T-helper 2 cell (primary cell): ENCODE measurements at places on chromosomes 2 and 18.

DNA sequence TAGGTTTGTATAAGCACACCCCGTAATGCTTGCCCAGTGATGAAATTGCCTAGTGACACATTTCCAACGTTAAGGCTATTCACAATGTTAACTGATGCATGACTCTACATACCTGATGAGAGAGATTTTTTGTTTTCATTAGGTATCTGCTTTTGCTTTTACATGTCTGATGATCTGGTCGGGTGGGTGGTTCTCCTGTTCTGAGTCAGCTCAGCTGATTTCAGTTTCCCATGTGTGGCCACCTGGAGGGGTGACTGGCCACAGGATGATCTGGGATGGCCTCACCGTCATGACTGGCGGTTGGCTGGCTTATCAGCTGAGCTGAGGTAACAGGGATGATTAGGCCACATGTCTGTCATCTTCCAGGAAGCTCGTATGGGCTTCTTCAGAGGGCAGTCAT, 33.8 kb upstream of the ACYP2 start:
- peak; percentile 8 for DNase-seq

- no peak for DNase-seq
Measured at GRCh38 chr2:43402452-43402937, 176.1 kb upstream of the ZFP36L2 start.

- no peak for DNase-seq
Measured at GRCh38 chr2:200525551-200525881, 491 bp upstream of the SGO2 start.

GRCh38 chr2:96253006-96253405, 12.8 kb downstream of the TMEM127 start:
- no peak for DNase-seq

GRCh38 chr2:196640031-196640548, 575 bp downstream of the CCDC150 start:
- DNase-seq, result no peak

DNA sequence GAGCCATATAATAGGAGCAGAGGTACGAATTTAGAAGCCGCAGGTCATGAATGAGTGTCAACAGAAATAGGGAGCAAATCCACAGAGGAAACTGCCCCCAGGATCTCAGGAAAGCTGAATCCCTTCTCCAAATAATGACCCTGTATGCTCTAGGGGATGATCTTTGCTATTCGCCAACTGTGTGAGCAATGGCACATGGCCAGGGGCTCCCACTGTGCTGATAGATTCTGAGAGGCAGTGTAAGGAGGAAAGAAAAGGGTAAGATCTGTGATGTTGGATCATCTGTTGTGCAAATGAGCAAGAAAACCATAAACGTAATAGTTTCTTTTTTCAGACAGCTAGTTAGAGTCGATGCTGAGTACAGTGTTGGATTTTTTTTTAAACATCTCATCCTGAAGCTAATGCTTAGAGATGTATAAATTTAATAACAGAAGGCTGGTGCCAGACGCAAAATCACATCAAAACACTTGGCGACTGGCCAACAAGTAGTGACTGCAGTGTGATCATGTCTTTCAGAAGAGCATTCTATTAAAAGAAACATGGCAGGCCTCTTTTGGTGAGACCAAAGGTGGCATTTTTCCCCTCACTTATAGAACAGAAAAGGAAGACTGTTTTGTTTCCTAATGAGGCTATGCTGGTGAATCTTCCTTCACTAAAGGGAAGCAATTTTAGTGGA, 77.4 kb downstream of the ABCA12 start:
- no peak for DNase-seq

DNA sequence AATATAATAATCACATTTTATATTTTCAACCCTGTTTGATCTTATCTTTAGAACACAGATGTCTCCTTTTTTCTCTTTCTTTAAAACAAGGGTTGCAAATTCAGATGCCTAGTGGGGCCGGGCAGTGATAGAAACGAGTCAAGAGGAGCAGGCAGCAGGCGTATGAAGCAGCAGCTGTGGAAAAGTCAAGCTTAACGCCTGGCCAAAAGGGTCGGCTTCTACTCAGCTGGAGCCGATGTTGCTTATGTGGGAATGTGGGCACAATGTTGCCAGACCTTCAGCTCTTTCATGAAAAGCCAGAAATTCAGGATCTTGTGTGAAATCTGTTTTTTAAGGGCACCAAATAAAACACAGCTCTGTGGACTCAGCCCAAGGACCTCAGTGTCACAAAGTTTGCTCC, 642.7 kb downstream of the ARHGAP15 start:
- DNase-seq, result no peak

DNA sequence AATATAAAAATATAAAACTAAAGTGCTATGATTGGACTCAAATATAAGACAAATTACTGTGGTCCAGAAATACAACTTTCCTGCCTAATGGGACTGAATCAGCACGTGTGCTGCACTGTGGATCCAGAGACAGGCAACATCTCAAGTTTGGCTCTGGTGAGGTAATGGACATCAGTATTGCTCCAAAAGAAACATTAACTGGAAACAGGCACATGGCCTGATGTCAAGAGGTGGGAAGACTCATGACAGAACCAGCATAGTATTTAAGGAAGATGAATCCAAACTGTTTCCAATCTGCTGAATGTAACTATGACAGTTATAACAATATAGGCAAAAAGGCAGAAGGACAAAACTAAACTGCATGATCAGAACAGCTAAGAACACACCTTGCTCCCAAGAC, 354.6 kb downstream of the FSIP2 start:
- no peak for DNase-seq

DNA sequence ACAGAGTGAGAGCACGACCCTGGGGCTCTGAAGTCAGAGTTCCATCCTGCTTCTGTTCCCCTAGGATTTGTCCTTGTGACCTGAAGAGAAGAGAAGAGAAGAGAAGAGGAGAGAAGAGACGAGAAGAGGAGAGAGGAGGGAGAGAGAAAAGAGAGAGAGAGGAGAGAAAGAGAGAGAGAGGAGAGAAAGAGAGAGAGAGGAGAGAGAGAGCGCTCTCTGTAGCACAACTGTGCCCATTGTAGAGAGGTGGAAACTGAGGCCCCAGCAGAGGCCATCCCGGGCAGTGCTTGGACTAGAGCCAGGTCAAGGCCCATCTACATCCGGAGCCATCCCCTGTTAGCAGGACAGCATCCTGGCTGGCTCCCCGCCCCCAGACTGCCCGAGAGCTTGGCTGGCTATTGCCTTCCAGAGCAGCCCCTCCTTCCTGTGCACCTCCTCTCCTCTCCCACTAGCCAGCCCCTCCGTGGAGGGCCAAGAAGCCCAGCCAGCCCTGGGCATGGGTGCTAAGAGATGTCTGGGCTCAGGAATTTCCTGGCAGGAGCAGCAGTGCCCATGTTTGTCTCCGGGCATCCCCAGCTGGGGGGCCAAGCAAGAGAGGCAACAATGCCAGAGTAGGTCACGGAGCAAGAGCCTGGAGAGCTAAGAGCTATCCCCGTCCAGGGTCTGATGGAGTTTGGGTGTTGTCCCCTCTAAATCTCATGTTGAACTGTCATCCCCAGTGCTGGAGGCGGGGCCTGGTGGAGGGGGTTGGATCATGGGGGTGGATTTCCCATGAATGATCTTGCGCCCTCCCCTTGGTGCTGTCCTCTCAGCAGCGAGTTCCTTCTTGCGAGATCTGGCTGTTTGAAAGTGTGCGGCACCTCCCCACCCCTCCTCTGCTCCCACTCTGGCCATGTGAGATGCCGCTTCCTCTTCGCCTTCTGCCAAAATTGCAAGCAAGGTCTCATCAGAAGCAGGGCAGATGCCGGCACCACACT, 18.2 kb upstream of the GPR55 start:
- DNase-seq, result no peak

DNA sequence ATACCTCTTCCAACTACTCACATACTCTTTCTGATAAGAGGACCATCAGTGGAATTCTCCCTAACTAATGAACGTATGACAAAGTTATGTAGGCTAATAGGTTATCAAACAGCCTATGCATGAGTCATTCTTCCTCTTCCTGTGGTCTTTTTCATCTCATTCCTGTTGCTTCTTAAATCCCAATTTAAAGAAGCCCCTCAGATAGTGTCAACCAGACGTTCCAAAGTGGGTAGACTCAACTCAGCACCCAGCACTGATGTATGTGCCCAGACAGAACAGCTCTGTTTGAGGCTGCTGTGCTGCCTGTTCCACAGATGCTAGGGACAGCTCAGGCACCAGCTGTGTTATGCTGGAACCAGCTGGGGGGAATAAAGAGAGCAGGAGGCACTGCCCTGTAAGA, 52.6 kb downstream of the CXCR4 start:
- DNase-seq, result no peak

- no peak for DNase-seq
Measured at GRCh38 chr2:102677244-102678215, 58.2 kb downstream of the SLC9A2 start.

DNA sequence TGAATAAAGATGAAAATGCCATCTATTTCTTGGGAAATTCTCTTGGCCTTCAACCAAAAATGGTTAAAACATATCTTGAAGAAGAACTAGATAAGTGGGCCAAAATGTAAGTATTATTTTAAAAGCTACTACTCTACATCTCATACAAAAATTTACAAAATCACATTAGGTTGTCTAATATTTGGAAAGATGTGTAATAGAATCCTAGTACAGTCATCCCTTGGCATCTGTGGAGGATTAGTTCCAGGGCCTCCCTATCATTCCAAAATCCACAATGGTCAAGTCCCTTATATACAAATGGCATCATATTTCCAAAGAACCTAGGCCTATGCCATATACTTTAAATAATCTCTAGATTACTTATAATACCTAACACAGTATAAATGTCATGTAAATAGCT, 41.2 kb downstream of the KYNU start:
- DNase-seq, result no peak

GRCh38 chr2:16948710-16949109, 283.1 kb upstream of the CYRIA start:
- no peak for DNase-seq

DNA sequence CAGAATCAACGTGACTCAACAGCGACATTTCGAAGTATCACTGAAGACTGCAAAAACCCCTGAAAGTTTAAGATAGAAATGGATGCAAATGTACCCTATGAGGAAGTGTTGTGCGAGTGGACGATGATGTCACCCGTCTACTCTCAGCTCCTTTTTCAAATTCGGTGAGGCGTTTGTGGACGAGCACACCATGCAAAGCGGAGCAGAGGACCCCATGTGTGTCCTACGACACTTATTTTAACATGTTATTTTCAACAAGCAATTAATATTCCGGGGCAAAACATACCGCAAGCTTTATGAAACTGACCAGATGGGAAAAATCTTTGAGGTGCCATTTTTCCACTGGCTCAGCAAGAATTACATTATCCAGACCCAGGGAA, 2.0 kb downstream of the PXDN start:
- DNase-seq, result no peak

DNA sequence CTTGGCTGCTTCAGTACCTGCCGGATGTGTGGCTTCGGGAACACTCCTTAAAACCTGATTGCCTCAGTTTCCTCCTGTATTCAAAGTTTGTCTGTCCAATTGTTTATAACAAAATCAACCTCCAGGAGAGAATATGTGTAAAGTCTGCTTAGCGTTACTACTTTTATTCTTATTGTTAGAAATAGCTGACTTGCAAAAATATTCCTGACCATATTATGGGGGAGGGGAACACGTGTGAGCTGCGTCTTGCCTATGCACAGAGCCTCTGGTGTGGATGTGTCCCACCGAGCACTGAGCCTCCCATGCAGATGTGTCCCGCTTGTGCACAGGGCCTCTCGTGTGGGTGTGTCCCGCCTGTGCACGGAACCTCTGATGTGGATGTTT, 82.5 kb downstream of the DCDC2C start:
- DNase-seq, result no peak

- no peak for DNase-seq
Measured at GRCh38 chr2:161556440-161556839, 67.8 kb upstream of the SLC4A10 start.

DNA sequence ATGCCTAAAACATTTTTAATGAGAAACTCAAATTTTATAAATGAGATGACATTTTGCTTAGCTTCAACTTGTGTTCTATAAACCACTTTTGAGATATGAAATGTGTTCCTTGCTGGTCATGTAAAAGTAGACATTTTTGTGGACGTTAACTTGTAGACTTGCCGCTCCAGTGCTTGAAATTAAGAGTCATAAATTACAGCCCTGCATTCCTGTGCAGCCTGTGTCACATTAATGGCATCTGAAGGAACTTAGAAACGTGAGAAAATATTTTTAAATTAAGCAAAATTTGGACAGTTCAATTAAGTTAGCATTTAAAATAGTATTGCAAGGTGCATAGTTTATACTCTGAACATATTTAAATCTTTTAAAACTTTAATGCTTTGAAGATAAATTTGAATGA, 98.3 kb upstream of the LDLRAD4 start:
- DNase-seq, result no peak

- DNase-seq, result no peak
Measured at GRCh38 chr2:237535385-237536082, 30.8 kb upstream of the PRLH start.

GRCh38 chr2:139389391-139389790, 609.2 kb upstream of the NXPH2 start:
- DNase-seq, result no peak

DNA sequence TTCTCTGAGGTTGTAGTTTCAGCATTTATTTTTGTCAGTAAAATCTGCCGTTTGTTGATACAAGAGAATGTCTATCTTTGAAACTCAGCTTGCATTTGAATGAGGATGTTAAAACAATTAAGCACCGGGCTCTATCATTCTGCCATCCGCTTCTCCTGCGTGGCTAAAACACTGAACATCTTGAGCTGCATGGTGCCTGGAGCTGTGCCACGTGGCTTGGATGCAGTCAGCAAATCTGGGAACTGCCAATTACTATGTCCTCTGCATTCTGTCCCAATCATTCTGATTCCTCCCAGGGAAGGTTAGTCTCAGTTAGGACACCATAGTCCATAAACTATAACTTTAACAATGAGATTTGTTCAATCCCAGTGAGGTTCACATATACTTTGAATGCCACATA, 598.4 kb downstream of the FBXO15 start:
- DNase-seq, result no peak

DNA sequence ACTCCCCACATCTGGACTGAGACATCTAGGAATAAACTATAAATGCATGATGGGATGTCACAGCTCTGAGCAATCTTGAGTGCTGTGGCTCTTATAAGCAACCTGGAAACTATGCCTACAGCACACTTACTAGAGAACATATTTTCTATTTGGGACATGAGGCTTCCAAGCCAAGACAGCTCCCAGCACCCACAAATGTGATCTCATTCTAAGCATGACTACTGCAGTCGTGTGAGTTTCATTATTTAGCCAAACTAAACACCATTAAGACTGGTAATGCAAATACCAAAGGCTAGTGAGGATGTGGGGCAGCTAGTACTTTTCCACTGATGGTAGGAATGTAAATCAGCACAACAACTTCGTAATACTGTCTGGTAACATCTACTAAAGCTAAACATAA, 72.5 kb downstream of the RTTN start:
- DNase-seq, result no peak

GRCh38 chr2:181228661-181229060, 228.5 kb upstream of the ITGA4 start:
- DNase-seq, result no peak

- DNase-seq, result no peak
Measured at GRCh38 chr2:7133521-7133920, 216.3 kb downstream of the RNF144A start.
